HCT116 (cell line): ENCODE measurements at places on chromosomes 6 and 20.

- no peak for DNase-seq
Observed at GRCh38 chr6:39907871-39908575, 26.2 kb downstream of the MOCS1 start.

DNA sequence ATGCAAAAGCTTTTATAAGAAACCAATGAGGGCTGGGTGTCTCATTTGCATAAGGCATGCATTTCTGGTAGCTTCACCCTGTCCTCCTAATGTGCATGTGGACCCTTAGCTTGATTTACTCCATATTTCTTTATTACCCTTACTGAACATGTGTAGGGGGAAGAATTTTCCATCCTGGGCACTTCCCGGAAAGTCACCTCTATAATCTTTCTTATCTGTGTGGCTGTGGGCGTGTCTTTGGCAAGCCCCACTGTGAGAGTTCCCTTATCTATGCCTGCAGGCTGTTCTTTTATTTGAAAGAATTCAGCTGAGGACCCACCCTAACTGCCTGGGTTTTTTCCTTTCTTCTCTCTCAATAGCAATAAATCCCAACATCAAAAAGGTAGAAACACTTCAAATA is 627.8 kb downstream of the DOK5 start:
- DNase-seq = no peak

GRCh38 chr6:143807103-143807772 is 35.9 kb upstream of the LTV1 start:
- no peak for DNase-seq

- no peak for DNase-seq
Observed at GRCh38 chr6:140979642-140980091, 1153.1 kb upstream of the GJE1 start.

- DNase-seq = no peak
Observed at GRCh38 chr6:53741034-53741823, 53.6 kb upstream of the LRRC1 start.

- no peak for DNase-seq
Observed at GRCh38 chr20:20211274-20211987, 156.5 kb upstream of the INSM1 start.

- DNase-seq = no peak
Observed at GRCh38 chr20:573414-574296, 30.1 kb upstream of the CSNK2A1 start.
